OCI-M1 (cell line): ENCODE measurements at places on chromosomes 16 and 17.

GRCh38 chr17:4511199-4511932 lies 12.7 kb downstream of the SPNS2 start:
- DNase-seq, result no peak

DNA sequence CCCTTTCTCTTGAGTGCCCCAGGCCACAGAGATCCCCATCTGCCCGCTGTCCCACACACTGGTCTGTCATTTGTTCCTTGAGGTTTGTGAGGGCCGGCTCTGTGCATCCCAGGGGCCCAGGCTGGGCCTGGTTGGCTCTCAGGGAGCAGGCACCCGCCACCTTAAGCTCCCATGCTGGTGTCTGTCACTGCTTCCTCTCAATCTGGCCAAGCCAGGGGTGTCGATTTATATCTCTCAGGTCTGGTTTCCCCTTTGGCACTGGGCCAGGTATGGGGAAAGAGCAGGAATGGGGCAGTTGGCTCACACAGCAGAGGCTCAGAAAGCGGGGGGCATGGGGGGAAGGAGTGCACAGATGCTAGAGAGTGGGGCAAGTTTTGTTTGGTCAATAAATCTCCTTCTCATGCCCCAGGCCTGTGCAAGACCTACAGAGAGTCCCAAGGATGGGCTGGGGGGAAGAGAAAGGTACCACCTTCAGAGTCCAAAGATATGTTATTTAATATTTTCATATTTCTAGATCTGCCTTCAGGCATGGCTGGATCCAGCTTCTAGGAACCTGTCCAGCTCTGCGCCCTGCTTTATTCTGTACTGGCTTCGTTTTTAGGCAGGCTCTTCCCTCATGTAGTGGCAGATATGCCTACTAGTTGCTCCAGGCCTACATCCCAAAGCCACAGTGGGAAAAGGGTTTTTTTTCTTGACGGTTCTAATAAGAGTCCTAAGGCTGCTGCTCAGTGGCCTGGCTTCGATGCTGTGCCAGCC lies 34.3 kb downstream of the IL4R start:
- DNase-seq, result no peak

DNA sequence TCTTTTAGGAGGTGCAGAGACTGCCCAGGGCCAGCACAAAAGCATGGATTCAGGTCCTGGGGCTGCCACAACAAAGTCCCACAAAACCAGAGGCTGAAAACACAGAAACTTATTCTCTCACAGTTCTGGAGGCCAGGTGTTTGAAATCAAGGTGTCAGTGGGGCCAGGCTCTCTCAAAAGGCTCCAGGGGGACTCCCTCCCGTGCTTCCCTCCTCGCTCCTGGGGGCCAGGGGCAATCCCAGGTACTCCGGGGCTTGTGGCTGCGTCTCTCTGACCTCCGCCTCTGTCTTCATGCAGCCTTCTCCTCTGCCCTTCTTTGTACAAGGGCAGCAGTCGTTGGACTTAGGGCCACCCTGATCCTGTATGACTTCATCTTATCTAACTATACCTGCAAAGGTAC lies 8.3 kb upstream of the RBFOX3 start:
- no peak for DNase-seq

DNA sequence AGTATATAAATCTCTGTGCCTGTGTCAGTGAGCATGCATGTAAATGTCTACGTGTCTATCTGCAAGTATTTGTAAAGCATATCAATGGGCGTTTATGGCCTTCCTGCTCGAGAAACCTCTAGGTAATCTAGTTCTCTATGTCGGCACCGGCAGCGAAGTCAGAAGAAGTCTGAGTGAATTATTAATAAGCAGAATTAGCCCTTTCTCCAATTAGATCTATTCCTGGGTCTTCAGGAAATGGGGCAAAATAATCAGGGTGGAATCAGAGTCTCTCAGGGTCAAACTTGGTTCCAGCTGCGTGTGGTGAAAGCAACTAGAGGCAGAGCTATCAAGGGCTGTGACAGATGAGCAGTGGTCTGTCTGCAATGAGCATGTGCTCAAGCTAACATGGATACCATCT lies at the start of gene C17orf78:
Gene C17orf78 (plus strand): TSS at position 280 of the 400 bp plus-strand sequence. CDS start 108 bp downstream, at position 388.
- DNase-seq, result no peak

GRCh38 chr16:22329199-22329695 lies 32.0 kb downstream of the POLR3E start:
- no peak for DNase-seq

GRCh38 chr17:55198690-55199370 lies 65.9 kb upstream of the HLF start:
- no peak for DNase-seq

DNA sequence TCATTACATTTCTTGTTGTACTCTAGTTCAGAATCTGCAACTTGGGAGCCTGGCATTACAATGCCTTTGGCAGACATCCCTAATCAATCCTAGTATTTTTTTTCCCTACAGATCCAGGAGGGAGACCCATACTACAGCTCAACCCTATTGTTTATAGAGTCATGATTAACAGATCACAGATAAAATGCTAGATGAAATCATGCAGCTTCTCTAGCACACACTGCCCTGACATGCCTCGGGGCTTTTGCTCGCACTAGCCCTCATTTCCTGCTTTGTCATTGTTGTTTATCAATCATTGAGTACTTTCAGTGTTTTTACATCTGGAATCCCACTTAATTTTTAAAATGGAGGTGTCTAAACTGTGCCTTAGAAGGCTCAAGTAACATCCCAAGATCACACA lies 412.5 kb downstream of the CA10 start:
- no peak for DNase-seq

DNA sequence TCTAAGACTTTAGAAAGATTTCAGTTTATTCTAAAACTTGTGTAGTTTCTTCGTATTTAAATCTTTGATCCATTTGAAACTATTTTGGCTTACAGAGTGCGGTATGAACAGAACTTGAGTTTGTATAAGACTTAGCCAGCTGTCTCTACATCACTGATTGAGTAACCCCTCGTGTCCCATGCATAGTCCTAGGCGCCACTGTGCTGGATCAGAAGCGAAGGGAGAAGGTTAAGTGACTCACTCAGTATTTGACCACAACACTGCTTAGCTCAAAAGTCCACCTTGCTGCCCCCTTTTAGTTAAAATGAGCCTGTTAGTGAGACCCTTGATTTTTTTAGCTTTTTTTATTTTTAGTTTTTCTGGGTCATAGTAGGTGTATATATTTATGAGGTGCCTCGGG lies 28.4 kb downstream of the CD300LB start:
- no peak for DNase-seq

GRCh38 chr16:65757064-65757463 lies 609.4 kb upstream of the CDH5 start:
- DNase-seq, result no peak
